Uterus (tissue), 4 donors: ENCODE measurements at places on chromosomes 16 and 17. TPM values are rescaled to one million over a fixed set of nuclear protein-coding genes. Genes with fewer than 3 reads are reported as not detected.

DNA sequence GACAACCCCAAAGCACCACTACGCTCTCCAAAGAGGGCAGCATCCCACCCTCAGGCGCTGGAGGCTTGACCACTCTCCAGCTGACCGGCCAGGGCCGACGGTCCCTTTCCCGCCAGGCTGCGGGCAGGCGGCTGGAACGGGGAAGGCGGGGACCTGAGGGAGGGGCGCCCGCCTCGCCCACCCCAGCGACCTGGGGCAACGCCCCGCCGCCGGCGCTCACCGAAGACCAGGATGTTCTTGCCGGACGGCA, 431 bp downstream of the DYNC1LI2 start:
- DNase-seq: no peak

GRCh38 chr17:44079877-44080821, 9.6 kb downstream of the G6PC3 start:
- DNase-seq: no peak

- DNase-seq: peak; percentile 22
Measured at GRCh38 chr17:68512960-68513474, 787 bp downstream of the PRKAR1A start.

The MEIOB gene
- not detected for total RNA-seq

The HEXD gene
- 15.9 TPM for total RNA-seq

The RRAD gene
- 17.1 TPM for total RNA-seq
